ENCODE measurements at places on chromosomes 6 and 20. TPM values are rescaled to one million over a fixed set of nuclear protein-coding genes. Genes with fewer than 3 reads are reported as not detected.

DNA sequence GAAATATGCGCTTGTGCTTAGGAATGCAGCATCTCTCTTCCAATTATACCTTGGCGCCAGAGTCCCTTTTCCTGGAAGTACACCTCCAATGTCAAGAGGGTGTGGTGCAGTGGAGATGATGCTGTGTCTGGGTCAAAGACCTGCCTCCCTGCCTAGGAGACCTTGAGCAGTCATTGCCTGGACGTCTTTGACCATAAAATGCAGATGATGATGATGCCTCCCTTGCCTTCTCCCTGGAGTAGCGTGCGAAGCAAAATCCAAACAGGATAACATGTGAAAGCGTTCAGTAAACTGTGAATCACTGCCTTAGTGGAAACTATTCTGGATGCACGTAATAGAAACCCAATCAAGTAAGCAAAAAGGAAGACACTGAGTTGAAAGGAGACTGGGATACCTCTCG lies 97.4 kb upstream of the ARMC2 start:
- H3K27me3 ChIP-seq: no peaks in the 10 kb centered on the region
- H3K4me1 ChIP-seq: no peaks in the 10 kb centered on the region
- no peak overlapping the region for H3K4me3 ChIP-seq
- H3K27ac ChIP-seq: no peak overlapping the region
- DNase-seq: no peak

- no peaks in the 10 kb centered on the region for H3K27me3 ChIP-seq
- H3K4me3 ChIP-seq: no peak overlapping the region
- H3K27ac ChIP-seq: no peak overlapping the region
- no peaks in the 10 kb centered on the region for H3K4me1 ChIP-seq
- no peaks in the 10 kb centered on the region for H3K36me3 ChIP-seq
These were observed 26.5 kb downstream of the FAM229B start for GRCh38 chr6:112113918-112114317.

MAP1LC3A gene
- 7.5 TPM for total RNA-seq

SLC22A1 gene
- 0.53 TPM for total RNA-seq

SIM1 gene
- not detected for total RNA-seq
